Aorta (tissue), 5 donors: ENCODE measurements at places on chromosomes 7 and 10. TPM values are rescaled to one million over a fixed set of nuclear protein-coding genes. Genes with fewer than 3 reads are reported as not detected.

The TMEM270 gene
- not detected for total RNA-seq

The ZNF138 gene
- 9.2 TPM for total RNA-seq

The TYW1B gene
- 2.5 TPM for total RNA-seq

The CCDC172 gene
- total RNA-seq, result not detected

The LIPN gene
- total RNA-seq, result not detected

The SYNPO2L gene
- total RNA-seq, result 0.18 TPM

The ZNF503 gene
- 32.1 TPM for total RNA-seq

The CABCOCO1 gene
- total RNA-seq, result not detected

The MALRD1 gene
- total RNA-seq, result 1.2 TPM

DNA sequence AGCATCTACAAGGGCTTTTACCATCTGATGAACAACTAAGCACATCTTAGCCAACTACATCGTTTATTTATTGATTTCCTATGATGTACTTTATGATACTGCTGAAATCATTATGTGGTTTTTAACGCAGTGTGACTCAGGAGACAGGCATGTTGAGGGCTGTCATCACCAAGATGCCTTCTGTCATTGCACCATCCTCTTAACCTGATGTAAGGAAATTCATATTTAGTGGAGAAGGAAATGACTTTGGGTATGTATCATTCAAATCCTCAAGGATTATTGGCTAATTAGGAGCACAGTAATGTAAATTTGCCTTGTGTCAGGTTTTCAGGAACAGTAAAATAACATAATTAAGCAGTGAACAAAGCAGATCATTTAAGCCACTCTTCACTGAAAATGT is 138.5 kb upstream of the MGMT start:
- H3K4me1 ChIP-seq, result no peaks in the 10 kb centered on the region
- no peak for DNase-seq
- no peak overlapping the region for H3K4me3 ChIP-seq

DNA sequence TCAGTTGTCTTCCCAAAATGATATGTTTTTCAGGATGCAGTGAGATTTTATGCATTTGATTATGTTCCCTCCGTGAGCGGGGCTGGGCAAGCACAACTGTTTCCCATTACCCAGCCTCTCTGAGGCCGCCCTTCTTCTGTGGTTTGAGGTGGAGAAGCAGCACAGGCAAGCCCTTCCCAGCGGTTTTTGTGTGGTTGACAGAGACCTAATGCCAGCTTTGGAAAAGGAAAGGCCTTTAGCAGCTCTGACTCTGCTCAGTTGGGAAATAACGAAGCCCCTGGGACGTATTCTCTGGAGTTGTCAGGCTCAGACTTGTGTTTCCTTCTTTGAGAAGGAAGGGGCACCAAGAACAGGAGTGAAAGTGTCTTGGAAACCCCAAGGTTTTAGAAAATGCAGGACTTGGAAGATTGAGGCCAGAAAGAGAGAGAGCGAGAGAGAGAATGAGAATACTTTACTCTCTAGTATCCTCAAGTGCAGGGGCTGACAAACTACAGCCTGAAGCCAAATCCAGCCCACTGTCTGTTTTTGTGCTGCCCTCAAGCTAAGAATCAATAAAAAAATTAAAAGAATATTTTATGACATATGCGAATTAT is 20.6 kb upstream of the PDCD4 start:
- no peaks in the 10 kb centered on the region for H3K36me3 ChIP-seq
- no peak overlapping the region for H3K4me3 ChIP-seq
- H3K4me1 ChIP-seq, result no peaks in the 10 kb centered on the region
- no peak overlapping the region for H3K27ac ChIP-seq
- no peak for DNase-seq
- no peaks in the 10 kb centered on the region for H3K27me3 ChIP-seq

GRCh38 chr10:101214446-101215396 is 14.5 kb downstream of the LBX1 start:
- H3K36me3 ChIP-seq, result no peaks in the 10 kb centered on the region
- H3K4me1 ChIP-seq, result no peaks in the 10 kb centered on the region
- H3K27me3 ChIP-seq, result no peaks in the 10 kb centered on the region
- H3K27ac ChIP-seq, result no peak overlapping the region
- no peak overlapping the region for H3K4me3 ChIP-seq

DNA sequence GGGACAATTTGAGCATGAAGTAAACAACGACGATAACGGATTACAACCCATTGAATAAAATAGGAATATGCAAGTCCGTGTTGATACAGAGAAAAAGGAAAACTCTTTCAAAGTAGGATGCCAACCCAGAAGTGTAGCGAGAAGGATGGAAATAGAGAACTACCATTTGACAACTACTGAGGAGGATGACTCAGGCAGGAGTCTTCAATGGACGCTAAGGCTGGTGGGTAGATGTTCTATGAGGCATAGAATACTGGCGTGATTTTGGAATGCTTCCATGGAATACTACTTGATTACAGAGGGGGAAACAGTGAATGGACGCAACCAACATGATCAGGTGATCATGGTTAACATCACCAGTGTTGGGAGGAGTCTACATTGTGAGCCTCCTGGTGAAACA is 828 bp upstream of the CFAP70 start:
- H3K36me3 ChIP-seq, result no peaks in the 10 kb centered on the region
- no peak overlapping the region for H3K4me3 ChIP-seq

DNA sequence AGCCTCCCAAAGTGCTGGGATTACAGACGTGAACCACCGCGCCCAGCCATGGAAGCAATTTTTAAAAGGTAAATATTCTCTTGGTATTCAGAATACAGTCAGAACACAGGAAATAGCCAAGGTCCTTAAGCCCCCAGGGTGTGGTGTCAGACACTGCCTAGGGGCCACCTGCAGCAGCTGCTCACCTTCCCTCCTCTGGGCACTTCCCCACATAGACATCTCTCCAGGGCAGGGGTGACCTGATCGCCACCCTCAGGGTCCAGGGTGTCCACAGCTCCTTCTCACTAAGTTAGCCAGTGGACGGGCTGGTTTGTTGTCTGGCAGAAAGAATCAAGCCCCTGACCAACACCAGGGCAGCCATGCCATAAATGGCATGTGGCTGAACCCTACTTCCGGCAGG is 15.9 kb downstream of the URGCP start:
- DNase-seq, result no peak
- no peak overlapping the region for H3K27ac ChIP-seq
- no peaks in the 10 kb centered on the region for H3K27me3 ChIP-seq
- no peak overlapping the region for H3K4me3 ChIP-seq

DNA sequence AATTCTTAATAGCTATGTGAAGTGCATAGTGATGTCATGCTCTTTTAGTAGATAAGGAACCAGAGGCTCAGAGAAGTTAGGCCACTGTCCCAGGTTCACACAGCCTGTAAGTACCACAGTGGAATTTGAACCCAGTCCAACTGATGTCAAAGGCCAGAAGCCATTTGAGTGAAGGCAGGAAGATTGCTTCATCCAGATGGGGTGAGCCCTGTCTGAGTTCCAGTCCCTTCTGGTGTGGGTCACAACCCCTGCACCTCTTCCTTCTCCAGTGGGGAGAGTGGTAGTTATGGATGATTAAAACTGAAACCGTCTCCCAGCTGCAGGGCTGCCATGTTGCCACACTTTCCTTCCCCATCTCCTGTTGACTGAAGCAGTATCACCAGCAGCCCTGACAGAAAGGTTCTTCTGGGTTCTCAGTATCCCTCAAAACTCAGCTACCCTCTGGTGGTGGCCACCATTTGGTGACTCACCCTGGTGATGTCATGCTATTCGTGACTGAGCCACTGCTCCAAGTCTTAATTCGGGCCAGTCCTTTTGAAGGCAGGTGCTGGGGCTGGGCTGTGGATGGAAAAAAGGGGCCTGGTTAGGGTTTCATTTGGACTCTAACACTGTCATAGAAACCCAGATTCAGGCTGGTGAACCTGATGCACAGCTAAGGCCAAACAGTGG is 1.5 kb upstream of the C10orf95 start:
- no peak overlapping the region for H3K4me3 ChIP-seq
- H3K4me1 ChIP-seq, result no peaks in the 10 kb centered on the region
- H3K36me3 ChIP-seq, result no peaks in the 10 kb centered on the region
- no peak for DNase-seq

GRCh38 chr7:2460188-2460587 is 16.0 kb downstream of the GRIFIN start:
- no peaks in the 10 kb centered on the region for H3K4me1 ChIP-seq
- H3K36me3 ChIP-seq, result no peaks in the 10 kb centered on the region
- H3K27ac ChIP-seq, result no peak overlapping the region
- no peak for DNase-seq
- no peak overlapping the region for H3K4me3 ChIP-seq

DNA sequence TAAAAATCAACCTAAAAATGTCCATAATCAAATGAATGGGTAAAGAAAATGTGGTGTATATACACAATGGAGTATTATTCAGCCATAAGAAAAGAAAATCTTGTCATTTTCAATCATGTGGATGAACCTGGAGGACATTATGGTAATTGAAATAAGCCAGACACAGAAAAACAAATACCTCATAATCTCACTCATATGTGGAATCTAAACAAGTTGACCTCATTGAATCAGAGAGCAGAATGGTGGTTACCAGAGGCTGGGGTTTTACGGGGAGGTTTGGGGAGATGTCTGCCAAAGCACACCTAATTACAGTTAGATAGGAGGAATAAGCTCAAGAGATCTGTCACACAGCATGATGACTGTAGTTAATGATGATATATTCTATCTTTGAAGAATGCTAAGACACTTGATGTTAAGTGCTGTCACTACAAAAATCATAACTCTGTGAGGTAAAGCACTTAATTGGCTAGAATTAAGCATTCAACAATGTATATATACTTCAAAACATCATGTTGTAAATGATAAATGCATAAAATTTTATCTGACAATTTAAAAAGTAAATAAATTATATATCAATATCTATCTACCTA is 39.1 kb upstream of the TNPO3 start:
- no peaks in the 10 kb centered on the region for H3K36me3 ChIP-seq
- DNase-seq, result no peak
- no peak overlapping the region for H3K27ac ChIP-seq
- H3K4me3 ChIP-seq, result no peak overlapping the region
- H3K4me1 ChIP-seq, result no peaks in the 10 kb centered on the region

DNA sequence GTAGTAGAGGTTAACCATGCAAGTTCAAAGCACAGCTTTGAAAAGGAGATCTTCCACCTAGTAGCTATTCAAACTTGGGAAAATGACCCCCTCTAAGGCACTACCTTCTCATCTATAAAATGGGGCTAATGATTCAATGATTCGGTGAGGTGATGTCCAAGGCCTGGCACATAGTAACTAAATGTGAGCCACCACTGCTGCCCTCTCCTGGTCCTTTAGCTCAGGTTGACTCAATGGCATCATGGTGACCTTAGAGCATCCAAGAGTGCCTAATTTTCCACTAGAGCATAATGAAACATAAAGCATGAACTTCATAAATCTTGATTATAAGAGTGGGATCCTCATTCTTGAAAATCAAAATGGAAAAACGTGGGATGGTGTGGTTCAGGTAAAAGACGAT is 16.3 kb upstream of the PLCE1 start:
- H3K36me3 ChIP-seq, result no peaks in the 10 kb centered on the region
- no peaks in the 10 kb centered on the region for H3K4me1 ChIP-seq
- H3K27me3 ChIP-seq, result no peaks in the 10 kb centered on the region
- H3K27ac ChIP-seq, result no peak overlapping the region

- H3K27me3 ChIP-seq, result no peaks in the 10 kb centered on the region
- no peak for DNase-seq
- H3K27ac ChIP-seq, result no peak overlapping the region
- no peaks in the 10 kb centered on the region for H3K4me1 ChIP-seq
Measured at GRCh38 chr10:11242443-11243387, 225.0 kb downstream of the CELF2 start.

GRCh38 chr7:78490524-78490923 is 692.0 kb downstream of the PHTF2 start:
- no peaks in the 10 kb centered on the region for H3K36me3 ChIP-seq
- no peaks in the 10 kb centered on the region for H3K4me1 ChIP-seq
- no peaks in the 10 kb centered on the region for H3K27me3 ChIP-seq
- no peak for DNase-seq
- no peak overlapping the region for H3K27ac ChIP-seq
- no peak overlapping the region for H3K4me3 ChIP-seq

DNA sequence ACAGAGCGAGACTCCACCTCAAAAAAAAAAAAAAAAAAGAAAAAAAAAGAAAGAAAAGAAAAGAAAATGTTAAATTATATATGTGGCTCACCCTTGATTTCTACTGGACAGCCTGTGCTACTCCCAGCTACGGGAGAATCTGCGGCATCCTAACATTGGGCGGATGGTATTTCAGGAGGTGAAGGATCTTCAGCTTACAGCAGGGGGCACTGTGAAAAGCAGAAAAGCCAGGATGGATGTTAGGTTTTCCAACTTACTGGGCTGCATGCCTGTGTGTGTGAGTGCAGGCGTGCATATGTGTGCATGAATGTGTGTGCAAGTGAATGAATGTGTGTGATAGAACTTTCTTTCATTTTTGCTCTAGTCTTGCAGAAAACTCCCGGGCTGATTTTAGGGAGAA is 1066.5 kb downstream of the TYW1 start:
- no peak overlapping the region for H3K4me3 ChIP-seq
- no peak overlapping the region for H3K27ac ChIP-seq
- H3K27me3 ChIP-seq, result no peaks in the 10 kb centered on the region
- no peaks in the 10 kb centered on the region for H3K36me3 ChIP-seq
- H3K4me1 ChIP-seq, result no peaks in the 10 kb centered on the region

DNA sequence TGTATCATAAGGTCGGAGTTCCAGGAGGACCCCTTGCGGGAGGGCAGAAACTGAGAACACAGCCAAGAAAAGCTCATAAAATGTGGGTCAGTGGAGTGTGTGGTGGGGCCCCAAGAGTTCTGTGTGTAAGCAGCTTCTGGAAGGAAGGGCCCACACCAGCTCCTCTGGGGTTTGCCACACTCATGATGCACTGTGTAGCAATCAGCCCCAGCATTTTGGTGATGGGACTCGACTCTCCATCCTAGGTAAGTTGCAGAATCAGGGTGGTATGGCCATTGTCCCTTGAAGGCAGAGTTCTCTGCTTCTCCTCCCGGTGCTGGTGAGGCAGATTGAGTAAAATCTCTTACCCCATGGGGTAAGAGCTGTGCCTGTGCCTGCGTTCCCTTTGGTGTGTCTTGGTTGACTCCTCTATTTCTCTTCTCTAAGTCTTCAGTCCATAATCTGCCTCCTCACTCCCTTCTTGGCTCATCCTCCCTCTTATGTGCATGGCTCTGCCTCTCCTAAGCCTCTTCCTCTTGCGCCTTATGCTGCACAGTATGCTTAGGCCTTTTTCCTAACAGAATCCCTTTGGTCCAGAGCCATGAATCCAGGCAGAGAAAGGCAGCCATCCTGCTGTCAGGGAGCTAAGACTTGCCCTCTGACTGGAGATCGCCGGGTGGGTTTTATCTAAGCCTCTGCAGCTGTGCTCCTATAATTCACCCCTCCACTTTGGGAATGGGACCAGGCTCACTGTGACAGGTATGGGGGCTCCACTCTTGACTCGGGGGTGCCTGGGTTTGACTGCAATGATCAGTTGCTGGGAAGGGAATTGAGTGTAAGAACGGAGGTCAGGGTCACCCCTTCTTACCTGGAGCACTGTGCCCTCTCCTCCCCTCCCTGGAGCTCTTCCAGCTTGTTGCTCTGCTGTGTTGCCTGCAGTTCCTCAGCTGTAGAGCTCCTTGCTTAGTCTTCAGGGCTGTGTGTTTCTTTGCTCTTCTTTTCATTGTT is 17.8 kb downstream of the PRSS2 start:
- H3K4me1 ChIP-seq, result no peaks in the 10 kb centered on the region
- no peak overlapping the region for H3K4me3 ChIP-seq
- H3K27ac ChIP-seq, result no peak overlapping the region
- no peaks in the 10 kb centered on the region for H3K27me3 ChIP-seq
- DNase-seq, result no peak

- H3K36me3 ChIP-seq, result no peaks in the 10 kb centered on the region
- H3K4me1 ChIP-seq, result peaks cover 7% of the 10 kb centered on the region
Measured at GRCh38 chr7:18419456-18419855, 76.1 kb upstream of the HDAC9 start.

- H3K36me3 ChIP-seq, result no peaks in the 10 kb centered on the region
- H3K27ac ChIP-seq, result no peak overlapping the region
- no peak for DNase-seq
Measured at GRCh38 chr10:50291261-50291850, 40.0 kb upstream of the ASAH2 start.
